ENCODE measurements at places on chromosomes 12 and 14. TPM values are rescaled to one million over a fixed set of nuclear protein-coding genes. Genes with fewer than 3 reads are reported as not detected.

KRT83 gene
- total RNA-seq = not detected

KRT72 gene
- 0.65 TPM for total RNA-seq

DDN gene
- 0.30 TPM for total RNA-seq

VDR gene
- total RNA-seq = 14.3 TPM

GLS2 gene
- total RNA-seq = 5.2 TPM

PIWIL1 gene
- not detected for total RNA-seq

- no peak overlapping the region for H3K4me3 ChIP-seq
- no peaks in the 10 kb centered on the region for H3K27me3 ChIP-seq
Observed at GRCh38 chr14:68598089-68598488, 194.8 kb downstream of the ZFP36L1 start.

DNA sequence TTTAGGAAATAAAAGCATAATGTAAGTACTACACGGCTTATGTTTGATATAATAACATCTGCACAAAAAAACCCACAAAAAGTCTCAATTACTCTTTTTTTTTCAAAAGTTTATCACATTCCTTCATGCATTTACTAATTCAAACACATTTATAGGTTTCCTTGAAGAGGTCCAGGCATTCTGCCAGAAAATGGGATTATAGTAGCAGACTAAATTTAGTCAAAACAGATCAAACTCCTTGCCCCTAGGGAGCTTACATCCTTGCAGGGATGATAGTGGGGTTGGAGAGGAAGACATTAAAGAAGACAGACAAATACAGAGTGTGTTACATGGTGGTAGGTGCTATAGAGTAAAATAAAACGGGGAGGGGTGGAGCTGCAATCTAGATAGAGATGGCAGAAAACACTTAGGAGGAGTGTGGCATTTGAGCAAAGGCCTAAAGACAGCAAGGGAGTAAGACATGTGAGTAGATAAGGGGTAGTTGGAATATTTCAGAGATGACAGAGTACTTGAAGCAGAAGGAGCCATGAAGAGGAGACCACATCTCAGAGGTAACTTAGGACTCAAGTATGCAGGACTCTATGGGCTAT lies 266.9 kb downstream of the PPFIA2 start:
- no peak for DNase-seq
- no peak overlapping the region for H3K4me3 ChIP-seq
- H3K27me3 ChIP-seq = no peaks in the 10 kb centered on the region
- no peak overlapping the region for H3K27ac ChIP-seq
- no peaks in the 10 kb centered on the region for H3K4me1 ChIP-seq

GRCh38 chr12:53862206-53862605 lies 76.4 kb upstream of the HOXC13 start:
- no peak overlapping the region for H3K4me3 ChIP-seq
- DNase-seq = no peak
- H3K27ac ChIP-seq = no peak overlapping the region
- no peaks in the 10 kb centered on the region for H3K4me1 ChIP-seq

DNA sequence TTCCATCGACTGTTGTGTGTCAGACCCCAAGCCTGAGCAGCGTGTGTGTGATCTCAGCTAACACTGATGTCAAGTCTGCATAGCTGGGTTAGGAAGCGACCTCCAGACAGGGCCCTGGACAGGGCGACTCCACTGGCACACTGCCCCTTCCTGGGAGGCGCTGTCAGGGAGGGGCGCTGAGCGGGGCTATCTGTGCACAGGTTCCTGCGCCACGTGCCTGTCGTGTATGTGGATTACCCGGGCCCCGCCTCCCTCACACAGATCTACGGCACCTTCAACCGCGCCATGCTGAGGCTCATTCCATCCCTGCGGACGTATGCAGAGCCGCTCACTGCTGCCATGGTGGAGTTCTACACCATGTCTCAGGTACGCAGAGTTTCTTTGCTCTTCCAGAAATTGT lies 53.9 kb downstream of the DYNC1H1 start:
- H3K36me3 ChIP-seq = peaks cover 57% of the 10 kb centered on the region
- no peak for DNase-seq
- H3K4me3 ChIP-seq = no peak overlapping the region
- H3K27ac ChIP-seq = no peak overlapping the region
- peaks cover 28% of the 10 kb centered on the region for H3K4me1 ChIP-seq

GRCh38 chr12:120529641-120530417 lies 871 bp upstream of the COQ5 start:
- no peaks in the 10 kb centered on the region for H3K27me3 ChIP-seq
- H3K4me1 ChIP-seq = peaks cover 19% of the 10 kb centered on the region
- H3K27ac ChIP-seq = peak overlapping the region; percentile 99
- peak overlapping the region; percentile 100 for H3K4me3 ChIP-seq

DNA sequence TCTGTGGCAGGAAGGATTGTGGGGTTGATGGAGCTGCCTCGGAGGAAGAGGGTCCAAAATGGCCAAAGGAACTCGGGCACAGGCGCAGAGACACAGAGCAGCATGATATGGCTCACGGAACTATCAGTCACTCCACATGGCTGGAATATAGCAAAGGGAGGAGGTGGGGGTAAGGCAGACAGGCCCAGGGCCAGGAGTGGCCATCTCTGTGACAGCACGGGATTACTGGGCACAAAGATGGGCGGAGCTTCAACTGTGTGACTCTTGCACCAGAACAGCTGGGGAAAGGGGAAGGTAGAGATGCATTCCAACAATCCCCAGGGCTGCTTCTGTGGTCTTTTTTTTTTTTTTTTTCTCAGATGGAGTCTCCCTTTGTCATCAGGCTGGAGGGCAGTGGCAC lies 24.8 kb upstream of the EML1 start:
- H3K27me3 ChIP-seq = peaks cover 13% of the 10 kb centered on the region
- no peaks in the 10 kb centered on the region for H3K36me3 ChIP-seq
- H3K4me3 ChIP-seq = no peak overlapping the region
- DNase-seq = no peak
- H3K27ac ChIP-seq = no peak overlapping the region

DNA sequence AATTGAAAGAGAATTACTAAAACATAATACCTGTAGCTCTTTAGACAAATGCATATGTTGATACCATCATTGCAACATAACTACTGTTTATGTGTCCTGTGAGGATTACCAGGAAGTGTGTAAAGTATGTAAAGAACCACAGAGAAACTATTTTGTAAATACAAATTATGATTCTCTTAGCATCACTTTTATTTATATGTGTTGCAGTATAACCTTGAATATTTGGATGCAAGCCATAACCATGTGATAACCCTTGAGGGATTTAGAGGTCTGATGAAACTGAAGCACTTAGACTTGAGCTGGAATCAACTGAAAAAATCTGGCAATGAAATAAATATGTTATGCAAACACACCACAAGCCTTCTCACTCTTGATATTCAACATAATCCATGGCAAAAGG lies 77.5 kb downstream of the LRRC9 start:
- H3K4me1 ChIP-seq = no peaks in the 10 kb centered on the region
- H3K27me3 ChIP-seq = no peaks in the 10 kb centered on the region
- H3K36me3 ChIP-seq = no peaks in the 10 kb centered on the region
- H3K4me3 ChIP-seq = no peak overlapping the region
- no peak for DNase-seq
- H3K27ac ChIP-seq = no peak overlapping the region

DNA sequence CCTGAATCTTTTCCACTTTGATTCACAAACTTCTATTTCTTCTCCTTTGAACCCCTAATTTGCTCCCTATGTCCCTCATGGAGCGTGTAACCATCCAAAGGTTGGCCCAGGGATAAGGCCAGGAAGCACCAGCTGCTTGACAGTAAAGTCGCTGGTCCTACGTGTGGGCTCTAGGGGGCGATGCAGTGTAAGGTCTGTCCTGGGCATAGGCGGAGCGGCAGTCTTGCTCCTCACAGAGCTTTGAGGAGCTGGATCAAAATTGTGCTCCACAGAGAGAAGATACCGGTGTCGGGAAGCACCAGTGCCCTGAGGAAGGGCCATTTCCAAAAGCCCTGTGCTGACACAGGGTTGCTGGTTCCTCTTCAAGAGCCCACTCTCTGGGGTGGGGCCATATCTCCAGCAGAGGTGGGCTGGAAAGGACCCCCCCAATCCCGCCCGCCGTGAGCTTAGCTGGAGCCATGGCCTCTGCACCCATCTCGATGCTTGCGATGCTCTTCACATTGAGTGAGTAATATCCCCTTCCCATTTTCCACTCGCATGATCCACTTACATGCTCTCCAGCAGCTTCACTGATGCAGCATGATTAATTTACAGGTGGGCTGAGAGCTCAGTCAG lies 49.9 kb upstream of the OR4E1 start:
- H3K4me3 ChIP-seq = peak overlapping the region; percentile 70
- no peaks in the 10 kb centered on the region for H3K36me3 ChIP-seq
- H3K4me1 ChIP-seq = peaks cover 6% of the 10 kb centered on the region
- DNase-seq = peak; percentile 49

DNA sequence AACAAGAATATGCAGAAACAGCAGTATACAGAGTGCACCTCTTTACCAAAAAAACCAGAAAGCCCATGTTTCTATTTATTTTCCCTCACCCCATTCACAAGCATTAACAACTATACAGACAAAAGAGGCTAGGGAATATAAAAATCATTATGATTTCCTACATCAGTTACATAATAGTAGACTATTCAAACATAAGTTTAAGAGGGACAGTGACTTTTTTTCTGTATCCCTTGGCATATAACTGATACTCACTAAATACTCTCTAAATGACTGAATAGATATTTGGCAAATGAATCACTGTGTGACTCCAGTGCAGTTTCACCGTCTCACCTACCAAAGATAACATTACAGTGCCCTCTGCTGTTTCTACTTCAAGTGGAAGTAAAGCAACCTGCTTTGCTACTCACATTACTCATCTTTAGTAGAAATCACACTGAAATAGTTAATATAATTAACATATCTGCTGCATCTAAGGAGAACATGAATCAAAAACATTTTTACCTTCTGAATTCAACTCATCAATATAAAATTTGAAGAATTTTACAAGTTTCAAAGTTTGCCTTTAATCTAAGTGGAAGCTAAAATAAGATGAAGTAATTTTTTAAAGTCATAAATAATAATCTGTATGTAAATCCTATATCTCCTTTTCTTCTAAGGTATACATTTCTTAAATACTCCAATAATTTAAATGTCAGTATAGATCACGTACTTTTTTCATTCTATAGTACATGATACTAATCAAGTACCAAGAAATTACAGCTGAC lies 103.8 kb downstream of the OSBPL8 start:
- peaks cover 7% of the 10 kb centered on the region for H3K36me3 ChIP-seq
- no peaks in the 10 kb centered on the region for H3K27me3 ChIP-seq
- H3K27ac ChIP-seq = no peak overlapping the region
- no peak overlapping the region for H3K4me3 ChIP-seq

- H3K4me1 ChIP-seq = peaks cover 21% of the 10 kb centered on the region
- no peak overlapping the region for H3K4me3 ChIP-seq
- no peak overlapping the region for H3K27ac ChIP-seq
- no peaks in the 10 kb centered on the region for H3K27me3 ChIP-seq
Observed at GRCh38 chr12:9883175-9883574, 1.9 kb downstream of the KLRF2 start.

- H3K4me3 ChIP-seq = no peak overlapping the region
- H3K27ac ChIP-seq = no peak overlapping the region
- peaks cover 3% of the 10 kb centered on the region for H3K27me3 ChIP-seq
- no peak for DNase-seq
Observed at GRCh38 chr14:51024377-51024776, 70.5 kb downstream of the TRIM9 start.

DNA sequence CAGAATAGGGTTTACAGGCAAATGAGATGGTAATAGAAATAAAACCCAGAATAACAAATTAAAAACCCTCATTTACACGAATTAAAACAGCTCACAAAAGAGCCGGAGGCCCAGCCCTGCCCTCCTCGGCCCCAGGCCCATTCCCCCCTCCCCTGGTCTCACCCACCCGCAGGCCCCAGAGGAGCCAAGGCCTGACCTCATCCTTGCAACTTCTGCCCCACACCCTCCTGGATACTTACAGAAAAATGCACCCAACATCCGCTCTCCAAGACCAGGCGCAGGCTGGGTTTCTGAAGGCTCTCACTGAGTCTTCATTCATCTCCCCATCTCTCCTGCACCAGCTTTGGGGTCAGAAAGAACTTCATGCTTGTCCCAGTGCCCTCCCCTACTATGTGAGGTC lies 16.2 kb upstream of the VSX2 start:
- peaks cover 17% of the 10 kb centered on the region for H3K27me3 ChIP-seq
- H3K4me3 ChIP-seq = no peak overlapping the region
- H3K4me1 ChIP-seq = no peaks in the 10 kb centered on the region
- no peaks in the 10 kb centered on the region for H3K36me3 ChIP-seq
- no peak overlapping the region for H3K27ac ChIP-seq

DNA sequence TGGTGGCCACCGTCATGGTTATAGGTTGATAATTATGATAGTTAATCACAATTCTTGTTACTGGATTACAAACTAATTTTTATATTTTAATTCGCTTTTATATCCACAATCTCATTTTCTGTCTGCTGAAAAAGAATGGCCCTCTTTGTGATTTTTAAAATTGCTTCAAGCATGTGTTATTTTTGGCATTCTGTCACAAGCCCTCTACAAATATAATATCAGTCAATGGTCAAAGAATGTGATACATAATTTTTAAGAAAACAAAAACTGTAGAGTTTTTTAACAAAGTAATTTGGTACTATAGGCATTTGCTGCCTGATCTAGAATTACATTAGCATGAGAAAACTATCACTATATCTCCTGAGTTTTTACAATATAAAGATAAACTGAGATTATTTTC lies 352.0 kb upstream of the TMTC1 start:
- H3K36me3 ChIP-seq = no peaks in the 10 kb centered on the region
- no peak overlapping the region for H3K27ac ChIP-seq
- H3K4me3 ChIP-seq = no peak overlapping the region
- no peak for DNase-seq
- no peaks in the 10 kb centered on the region for H3K4me1 ChIP-seq

GRCh38 chr12:99212275-99212674 lies 435.3 kb upstream of the GARIN6 start:
- no peaks in the 10 kb centered on the region for H3K27me3 ChIP-seq
- no peak overlapping the region for H3K27ac ChIP-seq
- H3K36me3 ChIP-seq = no peaks in the 10 kb centered on the region
- no peaks in the 10 kb centered on the region for H3K4me1 ChIP-seq
- H3K4me3 ChIP-seq = no peak overlapping the region
- DNase-seq = no peak

- DNase-seq = no peak
- no peaks in the 10 kb centered on the region for H3K4me1 ChIP-seq
- H3K27me3 ChIP-seq = peaks cover 16% of the 10 kb centered on the region
- no peaks in the 10 kb centered on the region for H3K36me3 ChIP-seq
- H3K4me3 ChIP-seq = no peak overlapping the region
- no peak overlapping the region for H3K27ac ChIP-seq
Observed at GRCh38 chr12:30169839-30170591, 386.3 kb upstream of the TMTC1 start.

GRCh38 chr14:53042480-53042879 lies 91.6 kb upstream of the FERMT2 start:
- H3K4me1 ChIP-seq = peaks cover 13% of the 10 kb centered on the region
- H3K27ac ChIP-seq = no peak overlapping the region
- H3K36me3 ChIP-seq = peaks cover 58% of the 10 kb centered on the region
- H3K4me3 ChIP-seq = no peak overlapping the region
